ENCODE measurements at places on chromosomes 1 and 21. TPM values are rescaled to one million over a fixed set of nuclear protein-coding genes. Genes with fewer than 3 reads are reported as not detected.

GRCh38 chr1:145887631-145888030 is 2.0 kb upstream of the ANKRD35 start:
- peak; percentile 76 for DNase-seq

GRCh38 chr1:202953392-202953791 is 4.7 kb downstream of the ADIPOR1 start:
- no peak for DNase-seq

HAPLN2 gene
- total RNA-seq = not detected

GRCh38 chr1:43971336-43971980 is 1.6 kb downstream of the DPH2 start:
- DNase-seq = no peak

GRCh38 chr1:109319114-109319513 is 12.3 kb upstream of the MYBPHL start:
- no peak for DNase-seq

SFT2D2 gene
- total RNA-seq = 15.8 TPM

DNA sequence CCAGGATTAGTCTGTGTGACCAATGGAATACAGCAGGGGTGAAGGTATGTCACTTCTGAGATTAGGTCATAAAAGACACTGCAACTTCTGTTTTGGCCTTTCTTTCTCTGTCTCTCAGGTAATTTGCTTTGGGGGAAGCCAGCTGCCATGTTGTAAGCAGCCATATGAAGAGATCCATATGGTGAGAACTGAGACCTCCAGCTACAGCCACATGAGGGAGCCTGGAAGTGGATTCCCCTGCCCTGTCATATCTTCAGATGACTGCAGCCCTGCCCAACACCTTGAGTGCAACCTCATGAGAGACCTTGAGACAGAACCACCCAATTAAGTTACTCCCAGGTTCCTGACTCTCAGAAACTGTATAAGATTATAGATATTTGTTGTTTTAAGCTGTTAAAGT is 70.1 kb upstream of the ESRRG start:
- DNase-seq = peak; percentile 20

PSEN2 gene
- total RNA-seq = 18.0 TPM

GRCh38 chr1:228751360-228752098 is 16.2 kb downstream of the RHOU start:
- DNase-seq = no peak

DNA sequence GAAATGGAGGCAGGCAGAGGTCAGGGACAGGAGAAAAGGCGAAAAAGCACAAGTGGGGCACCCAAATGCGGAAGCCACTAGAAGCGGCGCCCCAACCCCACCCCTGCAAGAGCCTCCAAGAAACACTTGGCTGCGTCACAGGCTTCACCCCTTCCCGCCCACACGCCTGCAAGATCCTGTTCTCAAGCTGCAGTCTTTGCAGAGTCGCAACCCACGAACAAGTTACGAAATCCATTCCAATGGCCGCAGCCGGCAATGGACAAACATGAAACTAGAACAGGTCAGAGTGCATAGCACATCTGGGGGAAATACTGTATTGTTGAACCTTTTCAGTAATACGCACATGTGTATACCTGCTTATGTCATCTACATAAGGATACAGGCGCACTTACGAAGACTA is 103.6 kb downstream of the PSMG1 start:
- DNase-seq = peak; percentile 22

LRRC38 gene
- total RNA-seq = not detected

PFDN2 gene
- 67.7 TPM for total RNA-seq

DNA sequence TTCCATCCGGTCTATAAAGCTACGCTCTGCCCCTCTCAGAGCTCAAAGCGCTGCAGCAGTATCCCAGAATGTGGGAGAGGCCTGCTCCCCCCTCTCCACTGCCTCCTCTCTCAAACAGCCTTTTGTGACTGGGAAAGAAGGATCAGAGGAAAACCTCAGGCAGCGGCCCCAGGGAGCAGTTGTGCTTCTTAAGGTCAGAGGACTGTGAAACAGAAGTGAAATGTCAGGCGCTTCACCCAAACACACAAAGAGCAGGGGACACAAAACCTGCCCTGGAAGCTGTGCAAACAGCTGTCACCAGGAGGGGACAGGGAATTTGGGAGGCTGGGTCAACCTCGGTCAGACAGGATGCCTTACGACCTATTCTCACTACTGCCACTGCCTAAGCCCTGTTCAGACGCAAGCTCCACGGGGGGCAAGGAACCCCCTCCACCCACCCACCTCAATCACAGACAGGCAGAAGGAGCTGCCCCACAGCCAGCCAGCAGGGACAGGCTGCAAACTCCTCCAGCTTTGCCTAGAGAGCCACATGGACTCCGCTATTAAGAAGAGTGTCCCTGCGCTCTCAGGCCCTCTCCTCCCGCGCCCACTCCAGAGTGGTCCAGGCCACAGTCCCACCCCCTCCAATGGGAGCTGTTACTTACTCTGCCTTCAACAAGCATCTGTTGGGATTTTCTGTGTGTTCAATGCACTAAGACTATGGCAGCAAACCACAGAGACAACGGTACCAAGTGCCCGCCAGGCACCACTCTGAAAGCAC is 14.6 kb downstream of the SSBP3 start:
- no peak for DNase-seq

DNA sequence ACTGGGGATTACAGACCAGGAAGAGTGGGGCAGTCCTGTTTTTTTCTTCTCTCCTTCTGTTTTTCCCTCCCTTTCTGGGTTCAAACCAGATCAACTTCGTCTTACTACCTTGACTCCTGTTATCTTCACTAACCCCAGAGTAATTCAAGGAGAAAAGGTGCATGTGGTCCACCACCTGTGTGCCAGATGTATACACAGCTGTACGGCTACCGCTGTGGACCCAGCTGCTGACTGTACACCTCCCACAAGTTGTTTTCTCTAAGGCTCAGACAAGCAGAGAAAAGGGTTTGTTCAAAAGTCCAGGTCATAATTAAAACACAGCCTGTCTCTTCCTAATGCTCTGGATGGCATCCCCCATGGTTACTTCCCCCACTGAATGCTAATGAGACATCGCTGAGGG is 102.1 kb downstream of the LMX1A start:
- no peak for DNase-seq

DNALI1 gene
- 0.23 TPM for total RNA-seq

DNA sequence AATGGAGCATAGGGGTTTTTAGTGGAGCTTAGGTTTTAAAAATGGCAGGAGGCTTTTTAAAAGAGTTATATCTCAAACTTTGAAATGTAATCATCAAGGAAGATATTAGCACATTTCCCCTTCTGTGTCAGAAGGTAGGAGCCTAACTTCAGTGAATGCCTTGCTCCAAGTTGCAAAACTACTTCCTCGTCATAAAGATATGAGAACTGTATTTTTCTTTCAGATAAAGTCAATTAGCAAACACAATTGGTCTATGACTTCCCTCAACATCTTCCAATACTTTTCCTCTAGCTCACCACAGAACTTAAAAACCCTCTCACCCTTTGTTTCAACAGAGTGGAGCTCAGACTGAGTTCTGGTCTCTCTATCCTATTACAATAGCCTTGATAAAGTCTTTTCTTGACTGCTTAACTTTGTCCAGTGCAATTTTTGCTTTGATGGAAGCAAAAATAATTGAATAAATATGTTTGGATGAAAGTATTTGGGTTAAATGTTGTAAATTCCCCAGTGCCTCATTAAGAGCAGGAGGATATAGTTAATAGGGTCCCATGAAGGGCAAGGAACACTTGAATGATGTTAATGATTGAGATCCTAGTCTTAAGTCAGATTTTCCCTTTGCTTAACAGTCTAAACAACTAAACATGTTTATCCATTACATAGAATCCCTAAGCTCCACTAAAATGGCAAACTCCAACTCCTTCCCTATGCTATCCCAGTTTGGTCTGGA is 58.9 kb downstream of the TNFSF18 start:
- no peak for DNase-seq

DNA sequence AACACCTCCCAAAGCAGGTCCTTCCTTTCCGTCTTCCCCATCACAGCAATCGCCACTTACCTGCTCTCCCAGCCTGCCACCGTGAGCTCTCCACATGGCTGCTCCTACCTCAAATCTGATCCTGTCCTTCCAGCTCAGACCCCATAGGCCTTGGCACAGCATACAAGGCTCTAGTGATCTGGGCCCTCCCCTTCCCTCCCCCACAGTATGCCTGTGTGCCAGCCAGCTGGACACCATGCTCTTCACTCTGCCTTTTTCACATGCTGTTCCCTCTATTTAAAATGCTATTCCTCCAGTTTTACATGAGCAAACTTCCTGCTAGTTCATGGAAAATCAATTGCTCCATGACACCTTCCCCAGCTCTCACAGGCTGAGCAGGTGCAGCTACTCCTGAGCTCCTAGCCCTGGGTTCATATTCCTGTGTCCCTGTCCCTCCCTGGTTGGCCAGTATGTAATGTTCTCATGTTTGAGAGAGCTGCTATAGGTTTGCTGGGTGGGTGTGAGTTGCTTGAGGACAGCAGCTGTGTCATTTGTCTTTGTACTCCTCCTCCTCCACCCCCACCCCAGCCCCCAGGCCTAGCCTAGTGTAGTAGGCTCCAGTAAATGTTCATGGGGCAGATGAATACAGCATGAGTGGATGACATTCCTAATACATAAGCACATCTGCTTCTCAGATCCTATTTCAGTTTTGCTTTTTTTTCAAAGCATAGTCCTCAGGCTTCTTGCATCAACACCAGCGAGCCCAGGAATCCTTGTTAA is 6.3 kb upstream of the TNNT2 start:
- no peak for DNase-seq

GRCh38 chr1:76547916-76548315 is 319.4 kb upstream of the ST6GALNAC5 start:
- DNase-seq = peak; percentile 46

- DNase-seq = no peak
These were observed 3.1 kb downstream of the ADAMTSL4 start for GRCh38 chr1:150552128-150552910.

- peak; percentile 44 for DNase-seq
These were observed 1.9 kb downstream of the GALE start for GRCh38 chr1:23798662-23799142.

GRCh38 chr1:58345215-58346035 is 201.1 kb downstream of the OMA1 start:
- no peak for DNase-seq

DNA sequence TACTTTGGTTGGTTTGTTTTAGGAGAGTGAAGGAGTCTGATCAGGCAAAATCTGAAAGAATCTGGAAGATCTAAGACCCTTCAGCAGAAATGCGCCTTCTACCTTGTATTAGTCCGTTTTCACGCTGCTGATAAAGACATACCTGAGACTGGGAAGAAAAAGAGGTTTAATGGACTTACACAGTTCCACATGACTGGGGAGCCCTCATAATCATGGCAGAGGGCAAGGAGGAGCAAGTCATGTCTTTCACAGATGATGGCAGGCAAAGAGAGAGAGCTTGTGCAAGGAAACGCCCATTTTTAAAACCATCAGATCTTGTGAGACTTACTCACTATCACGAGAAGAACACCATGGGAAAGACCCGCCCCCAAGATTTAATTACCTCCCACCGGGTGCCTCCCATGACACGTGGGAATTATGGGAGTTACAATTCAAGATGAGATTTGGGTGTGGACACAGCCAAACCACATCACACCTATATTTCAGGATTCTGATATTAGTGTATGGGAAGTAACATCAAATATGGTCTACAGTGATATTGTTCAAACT is 99.3 kb downstream of the GLUL start:
- DNase-seq = no peak

GRCh38 chr21:36504067-36505058 is 24.4 kb upstream of the CLDN14 start:
- peak; percentile 40 for DNase-seq

DNA sequence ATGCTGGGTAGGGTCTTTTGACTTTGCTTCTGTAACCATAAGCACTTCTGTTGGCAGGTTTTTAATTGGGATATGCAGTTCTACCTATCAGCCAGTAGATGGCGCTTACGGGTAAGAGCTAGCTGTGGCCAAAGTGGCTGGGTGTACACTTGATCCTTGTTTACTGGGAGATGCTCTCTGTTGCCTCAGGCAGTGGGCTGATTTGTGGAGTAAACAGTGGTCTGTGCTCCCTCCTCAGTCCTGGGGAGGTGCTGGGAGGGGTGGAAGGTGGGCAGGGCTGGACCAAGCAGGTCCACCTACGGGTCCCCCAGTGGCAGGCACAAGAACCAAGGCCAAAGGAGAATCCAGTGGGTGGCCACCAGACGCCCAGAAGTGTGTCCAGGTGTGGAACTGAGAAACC is 43.4 kb downstream of the RALGPS2 start:
- no peak for DNase-seq

- peak; percentile 69 for DNase-seq
These were observed 448 bp downstream of the GATAD2B start for GRCh38 chr1:153922076-153922971.

CCDC181 gene
- 0.56 TPM for total RNA-seq

DNA sequence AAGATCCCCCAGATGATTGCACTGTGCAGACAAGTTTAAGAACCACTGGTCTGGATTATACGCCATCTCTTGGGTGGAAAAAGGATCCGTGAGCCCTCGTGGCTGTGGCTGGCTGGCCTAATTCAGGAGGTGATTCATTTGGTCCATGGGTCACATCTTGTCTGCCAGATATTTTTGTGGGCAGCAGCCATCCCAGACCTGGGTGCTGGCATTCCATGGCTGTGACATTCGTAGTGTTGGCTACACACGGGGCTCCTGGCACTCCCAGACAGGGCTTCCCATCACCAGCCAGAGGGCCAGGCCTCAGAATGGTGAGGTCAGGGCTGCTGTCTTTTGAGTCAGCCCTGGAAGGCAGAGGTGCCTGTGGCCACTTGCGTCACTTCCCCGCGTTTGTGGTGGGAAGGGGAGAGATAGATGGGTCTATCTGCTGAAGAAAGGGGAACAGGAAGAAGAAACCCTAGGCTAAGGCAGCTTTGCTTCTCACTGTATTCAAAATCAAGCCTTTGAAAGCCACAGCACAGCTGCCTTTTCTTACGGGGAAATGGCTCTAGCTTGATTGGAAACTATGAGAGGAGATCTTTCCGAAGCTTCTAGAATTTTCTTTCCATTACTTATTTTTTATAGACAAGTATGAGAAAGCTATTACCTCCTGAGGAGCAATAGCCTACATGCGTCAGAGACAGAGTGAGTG is 32.4 kb downstream of the EIF2D start:
- DNase-seq = no peak

GRCh38 chr1:52007215-52008002 is 16.9 kb upstream of the RAB3B start:
- DNase-seq = no peak

GRCh38 chr1:227378181-227378580 is 59.9 kb upstream of the CDC42BPA start:
- DNase-seq = no peak

RNU1-3 gene
- total RNA-seq = under 0.01 TPM

STIL gene
- total RNA-seq = 12.4 TPM

OR2L5 gene
- total RNA-seq = not detected

DNA sequence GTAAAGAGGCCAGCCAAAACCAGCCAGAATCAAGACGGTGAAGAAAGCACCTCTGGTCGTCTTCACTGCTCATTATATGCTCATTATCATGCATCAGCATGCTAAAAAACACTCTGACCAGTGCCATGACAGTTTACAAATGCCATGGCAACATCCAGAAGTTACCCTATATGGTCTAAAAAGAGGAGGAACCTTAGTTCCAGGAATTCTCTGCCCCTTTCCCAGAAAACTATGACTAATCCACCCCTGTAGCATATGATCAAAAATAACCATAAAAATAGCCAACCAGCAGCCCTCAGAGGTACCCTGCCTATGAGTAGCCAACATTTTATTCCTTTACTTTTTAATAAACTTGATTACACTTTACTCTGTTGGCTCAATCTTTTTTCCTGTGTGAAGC is 34.2 kb upstream of the PBX1 start:
- DNase-seq = no peak

ATAD3A gene
- 155 TPM for total RNA-seq

FNBP1L gene
- total RNA-seq = 13.9 TPM
